ENCODE measurements at places on chromosomes 16 and 17.

GRCh38 chr16:877242-878071 lies 76.9 kb upstream of the GNG13 start:
- DNase-seq, result no peak

DNA sequence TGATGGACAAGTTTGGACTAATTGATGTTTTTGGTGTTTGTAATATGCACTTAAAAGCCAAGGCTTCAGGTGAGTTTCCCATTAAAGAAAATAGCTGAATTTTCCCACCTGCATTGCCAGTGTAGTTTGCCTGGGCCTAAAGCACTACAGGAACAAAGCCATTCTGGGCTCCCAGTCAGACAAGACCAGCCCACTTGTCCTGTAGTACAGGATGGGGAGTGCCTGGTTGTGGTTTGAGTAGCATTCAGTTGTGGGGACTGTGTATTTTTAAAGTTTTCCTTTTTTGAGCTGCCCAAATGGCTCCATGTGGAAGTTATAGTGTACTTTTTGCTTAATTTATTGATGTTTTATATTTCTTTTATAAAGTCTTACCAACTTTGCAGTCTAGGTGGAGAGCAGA lies 91.7 kb downstream of the TANGO6 start:
- no peak for DNase-seq

DNA sequence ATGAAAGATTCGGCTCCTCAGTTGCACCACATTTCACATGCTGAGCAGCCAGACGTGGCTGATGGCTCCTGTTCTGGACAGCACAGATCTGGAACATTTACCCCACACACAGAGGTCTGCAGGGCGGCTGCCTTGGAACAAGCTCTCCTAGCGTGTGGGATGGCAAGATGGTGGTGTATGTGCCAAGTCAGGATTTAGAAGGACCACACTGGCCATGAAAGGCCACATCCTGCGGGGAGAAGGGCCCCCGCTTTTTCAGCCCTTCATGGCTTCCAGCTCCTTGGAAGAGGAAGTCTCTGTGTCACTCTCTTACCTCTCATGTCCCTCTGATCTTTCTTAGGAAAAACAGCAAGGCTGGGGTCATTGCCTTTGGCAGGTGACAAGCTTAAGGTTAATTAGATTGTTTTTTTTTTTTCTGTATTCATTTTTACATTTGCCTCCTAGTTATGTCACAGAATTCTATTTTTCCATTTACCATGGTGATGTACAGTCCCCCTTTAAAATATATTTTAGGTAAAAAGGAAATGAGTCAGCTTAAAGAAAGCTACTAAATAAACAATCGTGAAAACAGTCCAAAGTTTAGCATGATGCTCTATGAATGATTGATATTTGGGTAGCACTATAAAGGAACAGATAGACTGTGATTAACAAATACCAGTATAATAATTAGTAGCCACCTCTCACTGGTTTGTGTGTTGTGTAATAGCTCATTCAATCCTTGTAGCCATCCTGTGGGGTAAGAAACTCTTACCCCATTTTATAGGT lies 396.6 kb downstream of the CPPED1 start:
- DNase-seq, result no peak

- DNase-seq, result peak; percentile 61
Observed at GRCh38 chr17:10616502-10617119, 40.5 kb downstream of the MYH3 start.

DNA sequence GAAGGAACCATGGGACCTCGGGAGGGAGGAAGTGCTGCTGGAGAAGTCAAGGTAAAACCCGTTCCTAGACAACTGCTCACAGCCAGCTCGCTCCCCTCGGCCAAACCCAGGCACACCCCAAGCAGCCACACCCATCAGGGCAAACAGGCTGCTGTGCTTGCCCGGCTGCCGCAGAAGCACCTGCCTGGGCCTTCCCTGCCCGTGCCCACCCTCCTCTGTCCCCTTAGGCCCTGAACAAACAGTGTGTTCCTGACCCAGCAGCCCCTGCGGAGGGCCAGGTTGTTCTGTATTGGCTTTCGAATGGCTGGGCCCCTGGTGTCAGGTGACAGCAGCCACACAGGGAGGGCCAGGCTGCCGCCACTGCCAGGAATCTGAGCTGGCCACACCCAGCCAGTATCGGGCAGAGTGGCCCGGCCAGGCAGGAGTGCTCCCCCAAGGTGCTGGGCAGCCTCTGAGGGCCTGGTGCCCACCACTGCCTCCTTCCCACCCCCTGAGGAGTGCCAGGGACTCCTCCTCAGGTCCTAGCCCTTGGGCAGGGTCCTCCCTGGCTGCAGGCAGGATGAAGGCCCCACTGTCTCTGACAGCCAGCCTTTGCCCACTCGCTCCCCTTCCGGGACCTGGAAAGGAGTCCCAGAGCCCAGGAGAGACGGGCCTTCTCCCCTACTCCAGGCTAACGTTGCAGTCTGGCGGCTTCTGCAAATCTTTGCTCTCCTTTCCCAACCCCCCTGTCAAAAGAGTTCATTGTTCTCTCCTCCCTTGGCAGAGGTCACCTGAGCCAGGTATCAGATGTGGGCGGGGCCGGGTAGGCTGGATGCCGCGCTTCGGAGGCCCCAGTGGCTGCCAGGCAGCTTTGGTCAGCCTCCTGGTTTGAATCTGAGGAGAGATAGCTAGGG lies 24.0 kb downstream of the LLGL2 start:
- DNase-seq, result no peak

GRCh38 chr16:86968866-86969265 lies 348.3 kb downstream of the C16orf95 start:
- DNase-seq, result no peak

DNA sequence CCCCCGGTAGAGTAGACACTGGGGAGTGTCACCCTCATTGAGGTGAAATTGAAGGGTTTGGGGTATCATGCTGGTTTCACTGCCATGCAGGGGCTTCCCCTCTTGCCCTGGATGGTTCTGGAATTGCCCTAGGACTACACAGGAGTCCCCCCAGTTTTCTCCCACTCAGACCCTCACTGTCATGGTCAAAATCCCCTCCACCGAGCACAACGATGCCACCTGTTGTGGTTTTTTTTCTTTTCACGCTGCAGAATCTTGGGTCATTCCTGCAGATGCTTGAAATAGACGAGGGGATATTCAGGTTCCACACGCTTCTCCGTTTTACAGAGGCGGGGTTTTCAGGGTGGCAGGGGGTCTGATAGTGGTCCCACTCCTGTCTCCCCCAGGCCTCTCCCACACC lies 255.6 kb downstream of the ENGASE start:
- no peak for DNase-seq

GRCh38 chr16:53502331-53503269 lies at the start of gene AKTIP:
TSS of gene AKTIP (minus strand) at chr16:53503209. CDS start at chr16:53500259, 2,950 bp downstream.
- DNase-seq, result peak; percentile 27

- DNase-seq, result no peak
Observed at GRCh38 chr16:85557971-85558657, 55.0 kb upstream of the GSE1 start.

GRCh38 chr16:9595393-9595792 lies 503.9 kb downstream of the HAPSTR1 start:
- DNase-seq, result no peak

GRCh38 chr17:10396524-10397163 lies 23.8 kb upstream of the MYH13 start:
- no peak for DNase-seq

GRCh38 chr16:48538746-48539484 lies 71.1 kb downstream of the N4BP1 start:
- DNase-seq, result no peak

- DNase-seq, result no peak
Observed at GRCh38 chr17:20033415-20033814, 24.3 kb downstream of the SPECC1 start.

- DNase-seq, result no peak
Observed at GRCh38 chr17:16817201-16817600, 127.2 kb downstream of the CCDC144A start.

DNA sequence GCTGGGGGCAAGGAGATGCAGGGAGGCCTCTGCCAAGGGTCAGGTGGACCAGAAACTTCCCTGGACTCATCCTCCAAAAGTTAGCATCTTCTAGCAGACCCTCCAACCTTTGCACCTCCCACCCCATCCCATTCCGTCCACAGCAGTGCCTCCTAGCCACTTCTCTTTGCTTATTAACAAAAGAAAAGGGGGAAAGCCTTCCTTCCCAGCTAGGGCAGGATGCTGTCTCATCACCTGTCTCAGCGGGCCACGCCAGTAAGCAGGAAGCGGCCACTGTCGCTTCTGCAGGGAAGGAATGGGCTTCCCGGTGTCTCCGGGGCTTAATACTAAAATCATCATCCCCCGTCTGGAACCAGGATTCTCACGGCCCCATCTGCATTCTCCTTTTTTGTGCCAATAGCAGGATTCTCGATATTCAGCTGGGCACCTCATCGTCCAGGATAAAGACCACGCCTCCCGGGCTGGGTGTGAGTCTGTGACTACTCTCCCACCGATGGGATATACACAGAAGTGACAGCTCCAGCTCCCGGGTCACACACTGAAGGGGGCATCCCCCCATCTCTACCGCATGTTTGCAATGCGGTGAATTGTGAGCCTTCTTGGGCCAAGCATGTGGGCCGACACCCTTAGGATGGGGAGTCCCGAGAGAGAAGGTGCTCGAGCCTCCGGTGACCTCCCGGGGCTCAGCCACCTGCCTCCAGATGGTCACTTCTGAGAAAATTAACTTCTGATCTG lies 15.5 kb upstream of the RBFOX3 start:
- DNase-seq, result no peak

- no peak for DNase-seq
Observed at GRCh38 chr16:31452631-31453106, 6.6 kb upstream of the ARMC5 start.

DNA sequence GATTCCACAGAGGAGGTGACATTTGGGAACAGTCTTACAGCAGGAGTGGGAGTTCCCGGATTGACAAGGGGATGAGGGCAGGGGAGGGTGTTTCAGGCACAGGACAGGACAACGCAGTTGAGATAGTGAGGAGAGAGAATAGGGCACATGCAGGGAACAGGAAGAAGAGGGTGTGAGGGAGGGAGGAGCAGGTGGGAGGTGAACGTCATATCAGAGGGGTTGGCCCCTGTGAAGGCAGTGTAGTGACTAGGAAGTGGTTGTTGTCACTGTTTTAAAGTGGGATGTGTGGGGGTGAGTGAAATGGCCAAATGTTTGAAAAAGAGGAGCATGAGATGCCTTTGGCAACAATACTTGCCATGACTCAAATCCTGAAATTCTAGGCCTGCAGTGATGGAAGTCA lies 12.2 kb downstream of the PRKCB start:
- no peak for DNase-seq

All from GM19239 (cell line).